ENCODE measurements at places on chromosomes 2 and 18.

DNA sequence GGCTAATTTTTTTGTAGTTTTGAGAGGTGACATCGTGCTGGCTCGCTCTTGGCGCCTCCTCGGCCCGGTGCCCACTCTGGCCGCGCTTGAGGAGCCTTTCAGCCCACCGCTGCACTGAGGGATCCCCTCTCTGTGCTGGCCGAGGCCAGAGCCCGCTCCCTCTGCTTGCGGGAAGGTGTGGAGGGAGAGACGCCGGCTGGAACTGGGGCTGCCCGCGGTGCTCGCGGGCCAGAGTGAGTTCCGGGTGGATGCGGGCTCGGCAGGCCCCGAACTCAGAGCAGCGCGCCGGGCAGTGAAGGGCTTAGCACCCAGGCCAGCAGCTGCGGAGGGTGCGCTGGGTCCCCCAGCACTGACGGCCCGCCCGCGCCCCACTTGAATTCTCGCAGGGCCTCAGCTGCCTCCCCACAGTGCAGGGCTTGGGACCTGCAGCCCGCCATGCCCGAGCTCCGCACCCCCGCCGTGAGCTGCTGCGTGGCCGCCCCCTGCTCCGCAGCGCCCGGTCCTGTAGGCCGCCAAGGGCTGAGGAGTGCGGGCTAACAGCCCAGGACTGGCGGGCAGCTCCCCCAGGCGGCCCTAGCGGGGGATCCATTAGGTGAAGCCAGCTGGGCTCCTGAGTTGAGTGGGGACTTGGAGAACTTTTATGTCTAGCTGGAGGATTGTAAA lies 113.2 kb upstream of the ZSWIM2 start:
- no peak for DNase-seq

GRCh38 chr2:158181171-158181570 lies 79.5 kb downstream of the UPP2 start:
- DNase-seq = no peak

DNA sequence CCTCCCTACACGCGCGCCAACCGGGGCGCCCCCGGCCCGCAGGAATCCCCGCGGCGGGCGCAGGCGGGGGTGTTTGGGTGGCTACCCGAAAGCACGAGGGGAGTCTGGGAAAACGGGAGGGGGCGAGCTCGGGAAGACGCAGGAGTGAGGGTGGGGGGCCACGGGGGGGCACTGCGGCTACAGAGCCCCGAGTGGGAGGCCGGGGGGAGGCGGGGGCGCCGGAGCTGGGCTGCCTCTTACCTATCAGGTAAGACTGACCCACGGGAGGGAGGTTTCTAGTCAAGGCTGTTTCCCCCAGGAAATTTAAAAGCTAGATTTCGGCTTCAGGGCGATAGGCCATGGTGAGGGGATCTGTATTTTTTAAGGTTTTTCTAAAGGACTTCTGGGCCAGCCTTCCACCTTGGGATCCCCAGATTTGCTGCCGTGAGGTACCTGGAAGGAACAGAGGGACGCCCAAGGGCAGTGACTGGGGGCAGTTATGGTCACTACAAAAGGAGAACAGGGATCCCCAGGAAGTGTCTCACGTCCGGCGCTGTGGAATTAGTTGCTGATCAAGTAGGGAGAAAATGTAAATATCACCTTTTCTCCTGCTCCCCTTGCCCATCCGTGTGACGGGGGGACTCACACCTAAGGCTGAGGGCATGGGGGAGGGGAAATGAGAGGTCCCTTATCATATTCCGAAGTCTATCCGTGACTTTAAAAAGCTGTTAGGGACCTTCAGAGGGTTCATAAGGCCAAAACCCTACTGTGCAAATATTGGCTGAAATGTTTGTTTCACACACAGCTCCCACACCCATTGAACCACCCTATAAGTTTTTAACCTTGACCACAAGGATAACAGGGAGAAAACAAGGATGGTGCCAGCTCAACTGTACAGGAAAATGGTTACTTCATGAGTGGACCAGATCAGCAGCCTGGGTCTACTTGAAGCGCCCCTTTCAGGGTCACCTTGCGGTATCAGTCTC lies 638 bp upstream of the IRS1 start:
- DNase-seq = no peak

DNA sequence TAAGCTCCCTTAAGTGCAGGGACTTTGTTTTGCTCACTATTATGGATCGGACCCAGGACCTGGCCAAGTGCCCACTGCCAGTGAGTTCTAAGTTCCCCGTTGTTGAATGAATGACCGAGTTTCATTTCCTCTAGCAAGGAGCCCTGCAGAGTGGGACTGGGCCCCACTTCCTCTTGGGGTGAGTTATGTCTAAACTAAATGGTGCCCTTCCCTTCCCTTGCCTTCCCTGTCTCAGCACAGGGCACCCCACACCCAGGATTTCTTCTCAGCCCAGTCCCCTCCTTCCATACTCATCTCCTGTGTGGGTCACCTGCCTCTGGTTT lies 195.3 kb upstream of the HS6ST1 start:
- no peak for DNase-seq

Data from NCI-H748 treated with DMSO at 0.1 percent for 48 hours (cell line).